Glutamatergic neuron (in vitro differentiated cells): ENCODE measurements at places on chromosomes 2 and 18. TPM values are rescaled to one million over a fixed set of nuclear protein-coding genes. Genes with fewer than 3 reads are reported as not detected.

GRCh38 chr2:231396058-231396821 is 730 bp downstream of the B3GNT7 start:
- no peak for DNase-seq

DNA sequence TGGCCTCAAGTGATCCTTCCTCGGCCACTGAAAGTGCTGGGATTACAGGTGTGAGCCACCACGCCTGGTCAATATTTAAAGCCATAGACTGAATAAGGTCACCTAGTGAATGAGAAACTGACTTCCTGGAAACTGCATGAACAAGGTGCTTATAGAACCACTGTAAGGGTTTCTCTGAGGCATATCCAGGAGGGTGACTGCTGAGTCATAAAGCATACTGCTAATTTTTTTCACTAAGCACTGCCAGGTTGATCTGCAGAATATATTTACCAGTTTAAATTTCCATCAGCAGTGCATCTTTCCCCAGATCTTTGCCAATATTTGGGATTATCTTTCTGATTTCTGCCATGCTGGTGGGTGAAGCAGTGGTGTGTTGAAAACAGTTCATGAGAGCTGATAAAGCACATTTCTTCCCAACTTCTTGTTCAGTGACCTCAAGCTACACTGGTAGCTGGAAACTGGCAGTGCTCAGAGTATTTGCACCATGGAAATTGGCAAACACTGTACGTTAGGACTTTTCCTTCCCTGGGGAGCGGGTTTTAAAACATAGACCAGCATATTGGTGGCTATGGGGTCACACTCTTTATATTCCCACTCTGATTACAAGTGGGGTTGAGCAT is 4.2 kb upstream of the CLIP4 start:
- no peak for DNase-seq

GRCh38 chr2:28424799-28425463 is 32.3 kb downstream of the FOSL2 start:
- DNase-seq: no peak

- no peak for DNase-seq
Observed at GRCh38 chr2:201444746-201445465, 6.4 kb downstream of the TRAK2 start.

Gene IL36RN
- not detected for total RNA-seq

DNA sequence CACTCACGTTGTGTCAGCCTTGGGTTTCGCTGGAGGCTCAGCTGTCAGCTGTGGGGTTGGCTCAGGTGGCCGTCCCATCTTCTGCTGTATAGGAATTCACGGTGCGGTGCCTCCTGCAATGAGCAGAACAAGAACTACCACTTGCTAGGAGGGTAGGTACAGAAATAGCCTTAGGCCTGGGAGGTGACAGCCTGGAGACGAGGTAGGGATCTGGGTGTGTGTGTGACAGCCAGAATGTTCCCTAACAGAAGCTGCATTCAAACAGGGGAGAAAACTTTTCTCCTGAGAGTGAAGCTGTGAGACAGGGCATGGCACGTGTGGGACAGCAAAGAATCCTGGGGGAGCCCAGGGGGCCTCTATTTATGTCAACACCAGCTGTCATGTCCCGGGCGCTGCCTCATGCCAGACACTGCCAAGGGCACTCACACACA is 8.4 kb upstream of the MAL start:
- DNase-seq: no peak

GRCh38 chr2:118667348-118667747 is 180.1 kb downstream of the EN1 start:
- DNase-seq: no peak

Gene UBE2E3
- 294 TPM for total RNA-seq

Gene RGPD3
- 0.27 TPM for total RNA-seq

DNA sequence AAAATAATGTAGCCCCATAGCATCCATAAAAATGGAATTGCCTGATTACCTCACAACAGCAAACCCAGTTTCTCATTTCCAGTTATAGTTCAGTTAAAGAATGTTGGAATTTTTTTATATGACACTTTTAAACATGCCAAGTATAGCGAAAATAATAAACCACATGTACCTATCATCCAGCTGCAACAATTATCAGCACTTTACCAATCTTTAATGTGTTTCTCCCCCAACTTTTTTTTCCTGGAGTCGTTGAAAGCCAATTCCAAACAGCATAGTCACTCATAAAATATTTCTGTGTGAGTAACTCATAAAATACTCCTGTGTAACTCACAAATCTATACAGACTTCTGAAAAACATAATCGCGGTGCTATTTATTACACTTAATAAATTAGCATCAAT is 38.1 kb downstream of the SMAD4 start:
- DNase-seq: no peak

DNA sequence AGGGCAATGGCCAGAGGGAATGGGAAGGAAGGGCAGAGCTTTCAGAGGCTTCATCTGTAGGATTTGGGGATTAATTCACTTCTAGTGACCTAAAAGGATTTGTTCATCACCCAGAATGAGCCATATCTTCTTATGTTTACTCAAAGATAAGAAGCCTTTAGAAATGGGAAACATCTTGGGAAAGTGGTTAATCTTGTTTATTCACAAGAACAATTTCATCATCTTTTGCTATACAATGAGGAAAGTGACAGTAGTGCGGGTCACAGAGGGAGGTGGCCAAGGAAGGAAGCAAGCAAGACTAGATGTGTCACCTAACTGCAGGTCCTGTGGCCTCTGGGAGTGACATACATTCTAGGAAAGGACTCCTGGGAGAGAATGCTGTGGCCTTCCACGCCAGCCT is 140.4 kb upstream of the ALPP start:
- no peak for DNase-seq

Gene ANKRD30B
- not detected for total RNA-seq
